ENCODE measurements at places on chromosomes 2 and 18. TPM values are rescaled to one million over a fixed set of nuclear protein-coding genes. Genes with fewer than 3 reads are reported as not detected.

DNA sequence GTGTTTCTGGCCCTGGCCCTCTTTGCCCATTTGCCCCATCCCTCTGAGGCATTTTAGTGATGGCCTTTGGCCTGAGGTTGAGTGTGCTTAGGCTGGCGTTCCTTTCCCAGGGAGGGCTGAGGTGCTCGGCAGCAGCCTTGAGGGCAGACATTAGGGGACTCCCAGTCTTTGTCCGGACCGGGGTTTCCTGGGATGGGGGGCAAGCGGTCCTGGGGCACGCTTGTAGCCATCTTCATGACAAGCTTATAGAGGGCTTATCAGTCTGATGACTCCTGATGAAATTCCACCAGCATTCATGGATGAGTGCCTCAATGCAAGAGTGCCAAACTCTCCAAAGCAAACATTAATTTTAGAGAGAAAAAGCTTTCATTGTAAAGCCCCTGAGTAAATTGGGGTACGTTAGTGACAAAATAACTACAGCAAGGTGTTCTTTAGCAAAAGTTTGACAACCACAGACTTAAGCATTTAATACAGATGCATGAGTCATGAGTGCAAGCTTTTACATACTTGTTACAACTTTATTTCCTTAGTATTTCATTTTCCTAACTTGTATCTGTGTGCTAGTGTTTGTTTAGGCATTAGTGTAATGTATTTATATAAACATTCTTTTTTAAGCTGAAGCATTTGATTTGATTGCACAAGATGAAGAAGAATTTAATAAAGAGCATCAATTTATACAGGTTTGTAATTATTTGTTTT is 45.6 kb downstream of the CEP192 start:
- H3K4me3 ChIP-seq: no peak overlapping the region
- no peaks in the 10 kb centered on the region for H3K27me3 ChIP-seq
- no peak for DNase-seq
- H3K27ac ChIP-seq: no peak overlapping the region
- H3K36me3 ChIP-seq: no peaks in the 10 kb centered on the region
- H3K4me1 ChIP-seq: no peaks in the 10 kb centered on the region

GRCh38 chr2:129464036-129464435 is 515.4 kb upstream of the RAB6C start:
- no peaks in the 10 kb centered on the region for H3K27me3 ChIP-seq
- no peak for DNase-seq
- no peaks in the 10 kb centered on the region for H3K36me3 ChIP-seq
- H3K27ac ChIP-seq: no peak overlapping the region

DNA sequence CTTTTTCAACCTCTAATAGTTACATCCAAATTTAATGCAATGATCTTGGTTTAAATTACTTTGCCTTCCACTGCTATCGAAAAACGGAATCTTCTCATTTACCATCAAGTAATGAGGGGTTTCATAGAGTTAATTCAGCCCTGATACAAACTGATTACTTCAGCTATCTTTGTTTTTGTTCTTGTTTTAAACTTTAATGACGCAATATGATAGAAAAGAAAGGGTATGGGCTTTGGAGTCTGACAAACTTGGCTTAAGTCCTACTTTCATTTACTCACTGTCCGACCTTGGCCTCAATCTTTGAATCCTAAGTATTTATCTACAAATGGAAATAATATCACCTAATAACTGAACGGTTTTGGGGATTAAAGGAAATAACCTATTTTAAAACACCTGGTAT is 16.1 kb downstream of the ADAM17 start:
- H3K36me3 ChIP-seq: no peaks in the 10 kb centered on the region
- H3K4me3 ChIP-seq: peak overlapping the region; percentile 45
- H3K27me3 ChIP-seq: no peaks in the 10 kb centered on the region
- no peaks in the 10 kb centered on the region for H3K4me1 ChIP-seq
- DNase-seq: no peak

DNA sequence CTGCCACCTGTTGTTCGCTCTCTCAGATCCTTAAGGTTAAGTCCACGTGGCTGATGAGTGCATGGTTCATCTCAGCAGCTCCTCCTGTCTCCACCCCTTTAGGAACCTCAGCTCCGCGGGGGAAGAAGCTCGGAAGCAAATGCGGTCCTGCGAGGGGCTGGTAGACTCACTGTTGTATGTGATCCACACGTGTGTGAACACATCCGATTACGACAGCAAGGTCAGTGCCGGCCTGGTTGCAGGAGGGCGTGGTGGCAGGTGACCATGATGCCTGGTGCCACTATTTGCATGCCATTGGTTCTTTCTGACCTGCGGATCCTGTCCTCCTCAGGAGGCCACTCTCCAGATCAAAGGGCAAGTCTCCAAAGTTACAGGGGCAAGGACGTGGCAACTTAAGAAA is 133.9 kb upstream of the DAPL1 start:
- DNase-seq: no peak
- no peak overlapping the region for H3K27ac ChIP-seq
- H3K27me3 ChIP-seq: no peaks in the 10 kb centered on the region

DNA sequence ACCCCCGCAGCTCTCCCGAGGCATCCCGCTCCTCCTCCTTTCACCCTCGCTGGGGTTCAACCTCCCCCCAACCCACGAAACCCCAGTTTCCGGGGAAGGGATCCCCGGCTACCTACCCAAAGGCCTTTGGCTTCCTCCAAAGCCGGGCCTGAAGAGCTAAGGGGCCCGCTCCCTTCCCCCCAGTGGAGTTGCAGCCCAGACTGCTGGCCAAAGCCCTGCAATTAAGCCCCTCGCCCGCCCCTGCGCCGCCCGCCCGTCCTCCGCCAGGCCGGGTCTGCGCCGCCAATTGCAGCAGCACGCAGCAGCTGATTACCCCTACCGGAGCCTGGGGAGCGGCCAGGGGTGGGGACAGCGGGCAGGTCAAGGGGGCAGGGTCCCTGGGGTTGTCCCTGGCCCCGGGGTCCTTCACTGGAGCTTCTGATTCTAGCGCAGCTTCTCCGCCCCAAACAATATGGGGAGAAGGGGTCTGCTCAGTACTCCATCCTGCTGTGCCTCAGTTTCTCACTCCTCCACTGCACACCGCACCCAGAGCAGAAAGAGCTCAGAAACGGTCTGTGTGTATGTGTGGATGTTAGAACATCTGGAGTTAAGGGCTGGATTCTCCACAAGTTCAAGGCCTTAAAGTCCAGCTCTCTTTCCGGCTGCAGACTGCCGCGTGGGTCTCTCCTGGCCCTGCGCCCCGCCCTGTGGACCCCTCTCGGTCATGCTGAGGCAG is 16.9 kb downstream of the WNT10A start:
- no peak for DNase-seq
- H3K27me3 ChIP-seq: peaks cover 66% of the 10 kb centered on the region
- no peaks in the 10 kb centered on the region for H3K4me1 ChIP-seq
- H3K4me3 ChIP-seq: no peak overlapping the region
- no peak overlapping the region for H3K27ac ChIP-seq

GRCh38 chr2:111176867-111177266 is 56.2 kb downstream of the BCL2L11 start:
- no peak for DNase-seq
- no peaks in the 10 kb centered on the region for H3K4me1 ChIP-seq
- no peaks in the 10 kb centered on the region for H3K36me3 ChIP-seq
- H3K27me3 ChIP-seq: no peaks in the 10 kb centered on the region
- no peak overlapping the region for H3K4me3 ChIP-seq

- no peaks in the 10 kb centered on the region for H3K27me3 ChIP-seq
- H3K4me3 ChIP-seq: no peak overlapping the region
- no peak for DNase-seq
- no peak overlapping the region for H3K27ac ChIP-seq
Measured at GRCh38 chr18:8844721-8845148, 139.4 kb downstream of the MTCL1 start.

DNA sequence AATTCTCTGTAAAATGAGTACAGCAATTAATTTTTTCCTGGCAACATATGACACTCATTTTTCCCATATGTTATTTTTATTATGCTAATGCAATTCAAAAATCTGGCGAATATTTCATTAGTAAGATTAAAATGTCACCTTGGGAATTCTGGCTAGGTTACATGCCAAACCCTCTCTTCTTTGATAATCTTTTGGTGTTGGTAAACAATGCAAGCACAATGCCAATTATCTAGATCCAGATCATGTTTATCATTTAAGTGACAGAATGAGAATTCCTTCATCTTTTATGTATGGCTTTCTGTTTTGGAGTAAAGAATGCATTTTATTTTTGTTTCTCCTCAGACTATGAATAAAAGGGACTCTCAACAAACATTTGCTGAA is 33.7 kb downstream of the GPR75 start:
- peaks cover 5% of the 10 kb centered on the region for H3K4me1 ChIP-seq
- no peaks in the 10 kb centered on the region for H3K36me3 ChIP-seq
- no peak overlapping the region for H3K4me3 ChIP-seq
- H3K27ac ChIP-seq: peak overlapping the region; percentile 85

Gene ZNF396
- total RNA-seq: 2.4 TPM

Gene EVX2
- not detected for total RNA-seq

Gene STARD6
- not detected for total RNA-seq

DNA sequence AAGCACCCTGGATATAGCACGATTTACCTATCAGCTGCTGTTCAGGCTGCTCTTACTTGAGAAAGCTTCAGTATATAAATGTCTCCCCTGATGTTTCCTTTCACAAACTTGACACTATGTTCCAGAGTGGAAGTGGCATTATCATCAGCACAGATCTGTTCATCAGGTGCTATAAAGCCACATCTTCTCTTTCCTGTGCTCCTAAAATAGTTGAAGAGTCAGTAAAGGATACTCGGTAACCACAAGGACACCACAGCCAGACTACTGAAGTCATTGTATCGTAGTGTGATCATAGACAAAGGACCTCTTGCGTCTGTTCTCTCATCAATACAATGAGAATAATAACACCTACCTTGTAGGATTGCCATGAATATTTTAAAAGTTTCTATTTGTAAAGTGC is 841.0 kb upstream of the CELF4 start:
- H3K4me1 ChIP-seq: no peaks in the 10 kb centered on the region
- H3K27ac ChIP-seq: no peak overlapping the region
- no peak overlapping the region for H3K4me3 ChIP-seq
- no peak for DNase-seq
- H3K27me3 ChIP-seq: no peaks in the 10 kb centered on the region

Measured in breast epithelium (tissue), 4 donors.